ENCODE measurements at places on chromosomes 6 and 20. TPM values are rescaled to one million over a fixed set of nuclear protein-coding genes. Genes with fewer than 3 reads are reported as not detected.
A peak's percentile ranks its signal among the peaks of the same experiment; 100 is the strongest.

The SLC24A3 gene
- 8.5 TPM for total RNA-seq

The SCRT2 gene
- not detected for total RNA-seq

The RAB44 gene
- 0.48 TPM for total RNA-seq

The PCMTD2 gene
- total RNA-seq = 97.9 TPM

DNA sequence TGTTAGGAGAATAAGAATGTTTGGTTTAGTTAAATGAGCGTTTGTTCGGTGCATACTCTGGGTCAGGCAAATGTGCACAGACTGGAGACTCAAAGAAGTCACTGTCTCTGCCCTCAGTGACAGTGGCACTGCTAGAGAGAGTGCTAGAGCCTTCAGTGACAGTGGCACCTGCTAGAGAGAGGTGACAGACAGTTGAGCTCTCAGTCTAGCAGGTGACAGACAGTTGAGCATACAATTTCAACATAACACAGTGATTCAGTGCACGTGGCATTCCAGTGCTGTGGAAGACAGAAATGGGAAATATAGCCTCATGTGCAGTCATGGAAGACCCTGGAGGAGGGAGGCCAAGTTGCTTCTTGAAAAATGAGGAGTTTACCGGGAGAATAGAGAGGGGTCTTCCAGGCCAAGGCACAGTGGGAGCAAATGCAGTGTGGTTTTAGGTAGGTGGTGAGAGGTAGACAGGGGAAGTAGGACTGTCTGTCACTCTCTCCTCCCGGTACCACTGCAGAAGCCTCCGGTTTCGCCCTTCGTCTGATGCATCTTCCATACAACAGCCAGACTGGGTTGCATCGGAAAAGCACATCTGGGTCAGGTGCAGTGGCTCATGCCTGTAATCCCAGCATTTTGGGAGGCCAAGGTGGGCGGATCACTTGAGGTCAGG is 107.9 kb upstream of the CLDN20 start:
- DNase-seq = no peak

DNA sequence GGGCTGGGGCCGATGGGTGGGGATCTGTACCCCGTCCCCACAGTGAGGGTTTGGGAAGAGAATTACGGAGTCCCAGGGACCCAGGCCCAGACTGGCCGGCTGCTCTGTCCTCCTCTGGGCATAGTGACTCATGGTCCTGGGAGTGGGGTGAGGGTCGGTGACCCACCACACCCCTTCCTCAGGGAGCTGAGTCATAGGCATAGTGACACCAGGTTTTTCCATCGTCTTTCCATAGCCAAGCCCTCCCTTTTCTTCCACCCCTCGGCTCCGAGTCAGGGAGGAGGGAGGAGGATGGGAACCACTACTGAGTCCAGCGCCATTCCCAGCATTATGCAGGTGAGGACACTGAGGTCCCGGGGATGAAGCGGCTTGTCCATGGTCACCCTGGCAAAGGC is 8.9 kb downstream of the CYP21A2 start:
- peak; percentile 46 for DNase-seq

DNA sequence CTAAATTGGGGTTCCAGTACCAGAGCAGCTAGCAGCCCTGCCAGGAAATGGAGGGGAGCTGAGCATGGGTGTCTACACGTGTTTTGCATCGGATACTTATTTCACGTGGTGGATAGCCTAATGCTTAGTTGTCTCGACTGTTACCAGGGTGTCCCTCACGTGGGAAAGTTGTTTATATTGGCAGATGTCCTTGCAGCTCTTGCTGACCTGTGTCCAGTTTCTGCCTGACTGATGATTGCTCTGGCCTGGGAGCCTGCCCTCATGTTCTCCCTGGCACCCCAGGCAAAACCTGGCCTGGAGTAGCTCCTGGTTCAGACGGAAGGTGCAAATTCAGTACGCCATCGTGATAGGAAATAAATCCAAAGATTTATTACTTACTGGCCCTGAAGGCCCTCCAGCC is 11.8 kb upstream of the FERMT1 start:
- no peak for DNase-seq

GRCh38 chr6:122200440-122200839 is 199.0 kb upstream of the HSF2 start:
- no peak for DNase-seq

DNA sequence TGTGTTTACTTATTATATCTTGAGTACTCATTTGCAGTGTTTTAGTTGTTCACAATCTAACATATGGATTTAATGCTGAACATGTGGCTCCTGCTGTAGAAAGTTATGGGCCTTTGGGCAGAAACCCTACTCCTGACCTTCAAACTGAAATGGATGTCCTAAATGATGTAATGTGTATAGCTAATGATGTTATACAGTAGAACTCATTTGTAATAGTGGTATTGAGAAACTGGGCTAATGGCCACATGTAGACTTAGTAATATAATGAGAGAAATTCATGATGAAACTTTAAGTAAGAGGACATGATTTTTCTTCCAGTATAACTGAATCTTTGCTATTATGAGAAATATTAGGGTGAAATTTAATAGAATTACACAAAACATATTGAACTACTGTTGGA is 121.3 kb upstream of the PTPRK start:
- DNase-seq = no peak

- no peak for DNase-seq
These were observed 63.9 kb upstream of the IFNGR1 start for GRCh38 chr6:137283080-137283479.

DNA sequence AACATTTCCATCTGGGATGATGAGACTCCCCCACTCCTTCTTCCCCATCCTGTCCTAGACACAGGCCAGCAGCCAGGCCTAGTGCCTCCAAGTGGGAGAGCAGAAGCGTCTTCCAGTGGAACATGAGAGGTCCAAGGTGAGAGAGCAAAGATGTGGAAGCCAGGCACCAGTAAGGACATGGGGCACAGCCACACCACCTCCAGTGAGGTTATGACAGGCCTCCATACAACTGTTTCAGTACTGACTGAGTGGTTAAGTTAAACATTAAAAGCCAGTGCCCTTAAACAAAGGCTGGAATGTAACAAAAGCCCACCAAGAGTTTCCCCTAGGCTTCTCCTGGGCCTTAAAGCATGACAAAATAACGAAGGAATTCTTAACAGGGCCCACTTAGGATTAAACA is 5.3 kb downstream of the ZBTB24 start:
- DNase-seq = no peak

- DNase-seq = no peak
These were observed 144.0 kb downstream of the THBS2 start for GRCh38 chr6:169109411-169110220.

Data from omental fat pad (tissue), 4 donors.